ENCODE measurements at places on chromosomes 7 and 10.

DNA sequence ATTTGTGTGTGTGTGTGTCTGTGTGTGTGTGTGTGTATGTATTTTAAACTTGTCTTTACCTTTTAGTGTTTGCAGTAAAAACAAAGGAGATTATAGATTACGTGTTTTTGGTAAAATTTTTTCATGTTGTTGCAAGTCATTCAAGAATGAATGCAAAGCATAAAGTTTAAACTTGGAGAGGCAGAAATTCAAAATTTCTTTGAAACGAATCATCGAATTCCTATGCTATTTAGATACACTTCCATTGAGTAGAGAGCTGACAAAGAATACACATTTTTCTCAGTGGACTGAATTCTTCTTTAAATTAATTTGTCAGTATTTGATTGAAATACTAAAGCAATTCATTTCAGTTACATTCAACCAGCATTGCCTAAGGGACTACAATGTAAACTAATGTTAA, 66.0 kb upstream of the HDAC9 start:
- DNase-seq: no peak

GRCh38 chr10:31602541-31603234, 283.7 kb downstream of the ZEB1 start:
- peak; percentile 92 for DNase-seq

- no peak for DNase-seq
Observed at GRCh38 chr10:109957092-109957797, 33.9 kb upstream of the XPNPEP1 start.

GRCh38 chr7:71665716-71666115, 533.8 kb downstream of the GALNT17 start:
- no peak for DNase-seq

- peak; percentile 57 for DNase-seq
Observed at GRCh38 chr7:30474893-30475292, 3.7 kb downstream of the NOD1 start.

DNA sequence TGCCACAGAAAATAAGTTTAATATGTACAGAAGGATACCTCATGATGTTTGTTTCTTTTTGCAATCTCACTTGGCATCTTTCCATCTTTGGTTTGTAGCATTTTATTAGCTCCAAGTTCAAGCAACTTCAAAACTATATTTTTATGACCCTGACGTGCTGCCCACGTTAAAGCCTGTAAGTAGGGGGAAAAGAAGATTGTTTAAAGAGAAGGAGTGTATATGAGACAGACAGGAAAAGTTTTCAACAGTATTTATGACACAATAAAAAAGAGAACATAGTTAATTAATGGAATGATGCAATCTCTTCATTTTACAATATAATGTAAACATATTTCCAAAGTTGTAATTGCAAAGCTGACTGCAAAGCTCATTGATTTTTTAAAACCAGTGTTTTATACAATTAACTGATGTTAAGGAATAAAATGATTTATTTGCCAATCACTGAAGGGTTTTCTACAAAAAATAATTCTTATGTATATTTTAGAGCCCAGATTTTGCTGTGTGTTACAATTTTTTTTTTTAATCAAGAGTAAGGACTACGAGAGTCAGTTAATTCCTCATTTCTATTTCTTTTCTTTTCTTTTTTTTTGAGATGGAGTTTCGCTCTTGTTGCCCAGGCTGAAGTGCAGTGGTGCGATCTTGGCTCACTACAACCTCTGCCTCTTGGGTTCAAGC, 42.5 kb downstream of the ASZ1 start:
- DNase-seq: no peak

- DNase-seq: no peak
Observed at GRCh38 chr10:103111031-103111917, 81.8 kb downstream of the NT5C2 start.

GRCh38 chr10:28681291-28681763, 4.0 kb downstream of the BAMBI start:
- no peak for DNase-seq

- no peak for DNase-seq
Observed at GRCh38 chr7:106369352-106369751, 84.6 kb upstream of the NAMPT start.

GRCh38 chr10:99593312-99593711, 26.9 kb downstream of the SLC25A28 start:
- no peak for DNase-seq

DNA sequence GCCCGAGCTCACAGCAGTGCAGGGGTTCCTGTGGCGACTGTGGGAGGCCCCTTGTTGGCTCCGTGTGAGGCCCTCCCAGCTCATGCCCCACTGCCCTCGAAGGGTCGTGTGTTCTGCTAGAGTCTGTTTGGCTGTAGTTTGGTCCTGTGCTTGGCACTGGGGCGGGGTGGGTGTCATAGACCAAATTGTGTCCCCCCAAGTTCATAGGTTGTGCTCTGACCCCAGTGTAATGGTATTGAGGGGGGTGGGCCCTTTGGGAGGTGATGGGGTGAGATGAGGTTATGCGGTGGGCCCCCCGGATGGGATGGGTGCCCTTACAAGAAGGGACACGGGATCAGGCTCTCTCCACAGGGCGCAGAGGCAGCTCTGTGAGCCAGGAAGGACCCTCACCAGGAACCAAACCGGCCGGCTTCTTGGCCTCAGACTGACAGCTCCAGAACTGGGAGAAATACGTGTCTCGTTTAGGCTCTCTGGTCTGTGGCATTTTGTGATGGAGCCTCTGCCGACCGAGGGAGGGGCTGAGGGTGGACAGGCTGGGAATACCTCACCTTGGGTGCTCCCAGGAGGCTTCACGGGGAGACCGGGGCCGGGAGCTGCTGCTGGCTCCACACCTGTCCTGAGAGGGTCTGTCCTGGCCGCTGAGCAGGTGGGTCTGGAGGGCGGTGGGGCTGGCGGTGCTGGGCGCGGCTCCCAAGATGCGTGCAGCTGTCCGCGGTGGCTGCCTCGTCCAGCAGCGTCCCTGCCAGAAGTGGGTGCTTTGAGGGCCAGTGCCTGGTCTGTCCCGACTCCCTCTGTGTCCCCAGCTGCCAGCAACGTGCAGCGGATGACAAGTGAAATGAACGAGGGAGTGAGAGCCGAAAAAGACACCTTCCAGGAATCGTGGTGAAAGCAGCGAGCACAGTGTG, 89.4 kb downstream of the INPP5A start:
- peak; percentile 65 for DNase-seq

GRCh38 chr7:69108097-69108496, 490.2 kb upstream of the AUTS2 start:
- DNase-seq: no peak

- no peak for DNase-seq
Observed at GRCh38 chr7:64666663-64667050, 724 bp downstream of the ZNF107 start.

DNA sequence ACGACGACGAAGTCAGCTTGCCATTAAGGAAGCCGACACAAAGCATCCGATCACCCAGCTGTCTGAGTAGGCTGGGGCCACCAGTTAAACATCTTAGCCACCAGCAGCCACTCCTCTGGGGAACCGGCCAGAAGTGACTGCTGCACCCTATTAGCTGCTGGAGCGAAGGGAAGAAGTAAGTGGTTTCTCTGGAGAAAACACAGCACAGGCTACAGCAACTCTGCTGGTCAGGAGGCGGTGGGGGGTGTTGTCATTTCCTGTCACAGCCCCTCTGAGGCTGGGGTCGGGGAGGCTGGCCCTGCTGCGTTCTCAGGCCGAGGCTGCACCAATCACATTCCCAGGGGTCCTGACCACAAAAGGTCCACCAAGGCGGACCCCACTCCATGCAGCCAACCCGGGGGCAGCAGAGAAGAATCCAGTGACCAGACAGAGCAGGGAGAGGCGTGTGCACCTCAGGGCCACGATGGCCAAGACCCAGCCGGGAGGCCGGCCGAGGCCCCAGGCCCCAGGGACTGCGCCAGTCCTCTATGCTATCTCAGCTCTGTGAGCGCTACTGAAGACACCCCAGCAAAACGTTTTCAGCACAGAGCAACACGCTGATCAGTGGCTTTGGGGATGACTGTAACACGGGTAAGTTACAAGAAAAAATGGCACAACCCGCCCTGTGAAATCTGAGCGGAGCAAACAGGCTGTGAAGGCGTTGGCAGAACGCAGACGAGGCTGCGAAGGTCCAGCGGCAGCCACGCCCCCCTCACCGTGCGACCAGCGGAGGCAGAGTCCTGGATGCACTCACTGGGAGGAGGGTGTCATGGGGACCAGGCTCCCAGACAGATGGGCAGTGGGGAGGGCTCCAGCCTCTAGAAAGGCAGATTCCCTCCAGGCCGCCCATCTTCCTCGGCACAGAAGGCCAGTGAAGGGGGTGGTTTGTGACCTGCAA, 24.8 kb downstream of the STK32C start:
- peak; percentile 18 for DNase-seq

DNA sequence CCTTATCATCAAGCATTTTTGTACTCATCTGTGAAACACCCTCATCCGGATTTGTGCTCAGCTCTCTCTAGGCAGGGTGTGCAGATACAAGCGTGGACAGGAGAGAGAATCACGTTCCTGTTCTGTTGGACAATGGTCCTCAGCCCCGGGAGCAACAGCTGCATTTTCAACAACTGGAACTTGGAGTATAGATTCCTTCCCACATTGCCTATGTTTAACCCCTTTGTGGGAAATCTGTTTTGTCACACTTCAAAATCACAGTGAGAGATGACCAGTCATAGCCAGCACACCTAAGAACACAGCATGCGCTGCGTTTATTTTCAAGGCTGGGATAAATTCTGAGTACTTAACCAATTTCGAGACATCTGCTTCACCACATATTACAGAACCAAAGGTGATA, 32.5 kb downstream of the MAP3K8 start:
- DNase-seq: no peak

DNA sequence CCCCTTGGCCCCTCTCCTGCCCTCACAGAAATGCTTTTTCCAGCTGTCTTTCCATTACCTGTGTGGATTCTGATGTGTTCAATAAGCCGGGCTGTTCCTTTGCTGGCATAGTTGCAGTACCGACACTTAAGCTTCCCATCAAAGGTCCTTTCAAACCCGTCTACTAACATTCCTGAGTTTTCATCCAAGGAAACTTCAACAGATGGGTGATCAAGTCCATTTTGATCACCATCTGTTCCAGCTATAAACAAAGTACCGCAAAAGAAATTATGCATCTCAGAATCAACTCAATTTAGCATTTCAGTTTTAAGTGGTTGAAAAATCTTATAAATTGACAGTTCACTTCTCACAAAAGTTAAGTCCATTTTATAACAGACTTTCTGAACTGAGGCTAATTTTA, 12.7 kb downstream of the IKZF5 start:
- no peak for DNase-seq

- DNase-seq: no peak
Observed at GRCh38 chr7:37476881-37477450, 28.3 kb upstream of the ELMO1 start.

DNA sequence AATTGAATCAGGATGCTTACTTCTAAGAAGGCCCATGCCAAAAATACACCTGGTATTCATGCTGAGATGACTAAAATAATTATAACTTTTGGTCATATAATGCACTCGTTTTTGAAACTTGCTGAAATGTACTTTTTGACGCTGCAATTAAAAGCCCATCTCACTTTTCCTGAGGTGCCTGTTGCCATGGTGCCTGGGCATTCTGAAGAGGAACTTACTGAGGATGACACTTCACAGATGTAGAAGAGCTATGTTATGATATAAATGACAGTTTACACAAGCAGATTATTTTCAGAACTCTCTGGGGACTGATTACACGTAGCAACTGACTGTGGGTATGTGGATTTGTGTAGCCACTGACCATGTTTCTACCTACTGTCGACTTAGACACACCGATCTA, 182.4 kb downstream of the TPK1 start:
- DNase-seq: no peak

GRCh38 chr10:605632-606325, 83.7 kb downstream of the DIP2C start:
- DNase-seq: no peak

- DNase-seq: peak; percentile 41
Observed at GRCh38 chr7:1666823-1667565, 3.1 kb upstream of the ELFN1 start.

GRCh38 chr10:132193907-132194552, 7.3 kb downstream of the DPYSL4 start:
- DNase-seq: peak; percentile 72

- DNase-seq: peak; percentile 41
Observed at GRCh38 chr7:95199779-95200558, 124.4 kb downstream of the PON1 start.

GRCh38 chr7:114703677-114704076, 218.2 kb upstream of the MDFIC start:
- DNase-seq: no peak

DNA sequence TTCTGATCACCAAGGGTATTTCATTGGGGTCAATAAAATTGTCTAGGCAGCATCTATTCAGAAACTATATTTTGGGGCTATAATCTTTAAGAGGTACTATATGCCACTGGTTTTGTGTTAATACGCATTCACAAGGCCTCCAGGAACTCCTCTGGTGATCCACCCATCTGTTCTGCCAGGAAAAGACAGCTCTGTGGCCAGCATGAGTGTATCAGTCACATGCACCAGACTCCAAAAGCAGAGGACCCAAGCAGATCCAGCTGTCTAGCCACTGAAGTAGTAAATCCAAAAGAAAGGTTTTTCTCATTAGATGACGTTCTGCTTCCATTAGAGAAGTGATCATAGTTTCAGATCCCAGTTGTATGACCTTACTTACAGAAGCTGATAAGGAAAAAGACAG, 199.6 kb upstream of the CELF2 start:
- peak; percentile 72 for DNase-seq

GRCh38 chr7:11217848-11218565, 244.3 kb downstream of the PHF14 start:
- DNase-seq: no peak

DNA sequence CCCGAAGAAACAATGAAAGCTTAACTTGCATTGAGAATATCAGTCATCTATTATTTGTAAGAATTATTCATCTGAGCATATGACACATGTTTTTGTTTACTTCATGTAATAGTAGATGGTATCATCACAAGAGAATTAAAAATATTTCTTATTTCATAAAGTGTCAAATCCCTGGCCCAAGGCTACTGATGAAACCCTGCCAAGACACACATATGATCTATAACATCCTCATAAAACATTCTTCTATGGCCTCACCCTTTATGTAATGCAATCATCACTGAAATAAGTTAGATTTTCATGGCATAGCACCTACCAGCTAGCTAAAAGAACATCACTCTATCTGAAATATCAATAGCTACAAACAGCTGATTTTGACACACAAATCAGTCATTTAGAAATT, 385.6 kb upstream of the PHF14 start:
- no peak for DNase-seq

DNA sequence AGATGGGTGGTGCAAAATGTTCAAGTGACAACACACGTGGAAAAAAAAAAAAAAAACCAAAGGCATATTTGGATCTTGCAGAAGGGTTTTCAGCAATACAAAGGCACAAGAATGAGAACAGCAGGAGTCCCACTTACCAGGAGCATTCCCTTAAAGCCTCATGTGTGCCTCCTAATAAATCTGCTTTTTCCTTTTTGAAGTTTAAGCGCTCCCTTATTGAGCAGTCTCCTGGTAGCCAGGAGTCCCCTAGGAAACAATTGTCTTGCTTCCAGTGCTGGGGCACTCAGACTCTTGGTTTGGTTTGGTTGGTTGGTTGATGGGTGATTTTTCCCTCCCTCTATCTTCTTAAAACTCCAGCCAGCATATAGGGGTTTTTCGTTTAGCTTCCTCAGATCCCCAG, 321.8 kb upstream of the NFE2L3 start:
- DNase-seq: no peak

GRCh38 chr7:101581891-101582290, 47.2 kb downstream of the MYL10 start:
- no peak for DNase-seq

- no peak for DNase-seq
Observed at GRCh38 chr7:603152-603951, 83.7 kb upstream of the PDGFA start.
